ENCODE measurements at places on chromosomes 7 and 10.
A peak's percentile ranks its signal among the peaks of the same experiment; 100 is the strongest.

GRCh38 chr7:92496876-92497275, 19.1 kb upstream of the ERVW-1 start:
- DNase-seq: no peak

GRCh38 chr10:58091886-58092285, 175.8 kb downstream of the IPMK start:
- DNase-seq: no peak

- no peak for DNase-seq
Measured at GRCh38 chr7:66627151-66627681, 1.5 kb upstream of the KCTD7 start.

GRCh38 chr10:73803680-73804286, 7.6 kb downstream of the NDST2 start:
- DNase-seq: no peak

- DNase-seq: peak; percentile 41
Measured at GRCh38 chr10:69515699-69516259, 57.4 kb downstream of the NEUROG3 start.

DNA sequence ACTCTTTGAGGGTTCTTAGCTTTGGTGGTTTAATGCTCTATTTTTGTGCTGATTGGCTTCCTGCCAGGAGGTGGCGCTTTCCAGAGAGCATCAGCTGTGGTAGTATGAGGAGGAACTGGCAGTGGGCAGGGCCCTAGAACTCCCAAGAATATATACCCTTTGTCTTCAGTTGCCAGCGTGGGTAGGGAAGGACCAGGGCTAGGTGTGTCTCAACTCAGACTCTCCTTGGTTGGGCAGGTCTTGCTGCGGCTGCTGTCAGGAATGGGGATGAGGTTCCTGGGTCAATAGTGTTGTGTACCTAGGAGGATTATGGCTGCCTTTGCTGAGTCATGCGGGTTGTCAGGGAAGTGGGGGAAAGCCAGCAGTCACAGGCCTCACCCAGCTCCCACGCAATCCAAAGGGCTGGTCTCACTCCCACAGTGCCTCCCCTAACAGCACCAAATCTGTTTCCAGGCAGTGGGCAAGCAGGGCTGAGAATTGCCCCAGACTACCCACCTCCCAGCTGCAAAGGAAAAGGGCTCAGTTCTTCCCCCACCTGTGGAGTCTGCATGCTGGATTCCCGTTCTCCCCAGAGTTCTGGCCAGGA, 191.5 kb downstream of the PHTF2 start:
- no peak for DNase-seq

- no peak for DNase-seq
Measured at GRCh38 chr10:133388973-133389818, 4.8 kb upstream of the MTG1 start.

DNA sequence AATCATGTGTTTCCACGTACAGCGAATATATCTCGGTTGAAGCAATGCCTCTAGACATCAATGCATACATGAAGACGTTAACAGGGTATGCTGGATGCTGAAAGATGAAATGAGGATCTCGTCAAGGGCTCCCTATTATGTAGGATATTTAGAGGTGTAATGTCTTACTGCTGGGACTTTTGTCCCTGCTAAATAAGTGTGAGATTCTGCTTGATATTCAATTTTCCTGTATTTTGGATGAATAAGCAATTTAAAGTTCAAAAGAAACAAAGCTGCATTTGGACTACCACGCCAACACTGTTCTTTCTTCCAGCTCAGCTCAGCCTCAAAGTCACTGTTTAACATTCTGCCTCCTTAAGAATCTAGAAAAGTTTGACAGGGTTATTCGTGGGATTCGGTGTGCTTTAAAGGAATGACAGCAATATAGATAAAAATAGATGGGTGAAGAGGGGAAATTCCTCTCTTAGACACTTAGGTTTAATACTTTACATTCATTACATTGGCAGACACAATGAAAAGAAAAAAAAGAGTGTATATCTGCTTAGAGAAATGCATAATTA, 110.1 kb upstream of the RHEB start:
- DNase-seq: no peak

DNA sequence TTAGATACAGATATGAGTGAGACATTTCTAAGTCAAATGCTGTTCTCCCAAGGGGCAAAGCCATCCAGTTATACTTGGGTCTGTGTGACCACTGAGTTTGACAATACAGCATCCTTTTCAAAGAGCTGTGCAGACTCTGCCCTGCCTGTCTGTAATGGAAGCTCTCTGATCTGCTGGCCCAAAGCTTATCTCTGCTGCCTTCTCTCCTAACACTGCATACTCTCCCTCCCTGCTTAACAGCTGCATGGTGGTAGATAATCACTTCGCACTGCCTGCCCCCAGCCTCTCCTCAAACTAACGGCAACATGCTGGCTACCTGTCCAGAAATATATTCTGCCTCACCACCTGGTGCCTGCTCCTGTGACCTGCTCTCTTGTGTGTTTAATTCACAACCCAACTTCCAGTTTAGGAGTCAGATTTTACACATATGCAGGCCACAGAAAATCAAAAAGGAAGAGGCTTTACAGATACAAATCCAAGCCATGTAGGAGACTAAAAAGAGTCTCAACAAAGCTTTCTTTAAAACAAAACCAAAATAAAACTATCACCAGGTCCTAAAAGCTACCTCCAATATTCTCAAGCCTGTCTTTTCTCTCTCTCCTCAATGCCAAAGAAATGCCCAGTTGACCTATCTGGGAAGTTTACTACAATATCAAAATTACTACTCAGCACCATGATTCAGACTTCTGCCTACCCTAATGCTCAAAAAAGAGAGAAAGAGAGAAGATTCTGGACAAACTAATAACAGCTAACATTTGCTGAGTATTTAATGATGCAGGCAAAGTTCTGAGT, 145.6 kb downstream of the RELN start:
- DNase-seq: peak; percentile 14

- DNase-seq: no peak
Measured at GRCh38 chr10:95035332-95036295, 33.7 kb downstream of the CYP2C8 start.

DNA sequence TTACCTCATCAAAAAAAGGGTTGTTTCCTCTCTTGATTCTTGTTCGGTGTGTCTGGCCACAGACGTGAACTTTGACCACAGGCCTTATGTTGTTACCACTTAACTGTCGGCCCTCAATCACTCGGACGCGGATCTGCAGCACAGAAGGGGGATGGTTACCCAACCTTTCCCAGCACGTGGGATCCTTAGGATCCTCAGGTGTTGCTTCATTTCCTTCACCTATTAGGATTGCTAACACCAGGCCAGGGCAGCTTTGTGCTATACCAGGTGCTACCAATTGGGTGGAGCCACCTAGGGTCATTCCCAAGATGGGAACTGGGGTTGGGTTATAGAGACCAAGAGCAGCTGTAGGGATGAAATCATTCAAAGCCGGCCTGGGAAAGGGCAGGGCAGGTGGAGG, 73.4 kb downstream of the MYOF start:
- no peak for DNase-seq

DNA sequence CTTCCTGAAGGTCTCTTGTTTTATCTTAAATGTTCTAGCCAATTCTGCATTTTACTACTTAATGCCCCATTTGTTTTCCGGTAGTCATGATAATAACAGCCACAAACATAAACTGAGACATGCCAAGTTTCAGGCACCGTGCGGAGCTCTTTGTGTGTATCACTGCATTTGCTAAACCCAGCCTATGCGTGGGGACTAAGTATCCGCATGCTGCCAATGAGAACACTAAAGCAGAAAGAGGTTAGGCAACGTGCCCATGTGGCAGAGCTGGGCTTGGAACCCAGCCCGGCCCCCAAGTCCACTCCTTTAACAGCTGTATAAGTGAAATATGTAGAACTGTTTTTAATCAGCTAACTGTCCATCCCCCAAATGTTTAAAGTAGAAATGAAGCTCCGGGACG, 54.1 kb downstream of the SLIT1 start:
- DNase-seq: no peak

GRCh38 chr10:111877258-111877657, 306.3 kb downstream of the GPAM start:
- DNase-seq: no peak

- no peak for DNase-seq
Measured at GRCh38 chr10:19828278-19829049, 12.2 kb downstream of the PLXDC2 start.

DNA sequence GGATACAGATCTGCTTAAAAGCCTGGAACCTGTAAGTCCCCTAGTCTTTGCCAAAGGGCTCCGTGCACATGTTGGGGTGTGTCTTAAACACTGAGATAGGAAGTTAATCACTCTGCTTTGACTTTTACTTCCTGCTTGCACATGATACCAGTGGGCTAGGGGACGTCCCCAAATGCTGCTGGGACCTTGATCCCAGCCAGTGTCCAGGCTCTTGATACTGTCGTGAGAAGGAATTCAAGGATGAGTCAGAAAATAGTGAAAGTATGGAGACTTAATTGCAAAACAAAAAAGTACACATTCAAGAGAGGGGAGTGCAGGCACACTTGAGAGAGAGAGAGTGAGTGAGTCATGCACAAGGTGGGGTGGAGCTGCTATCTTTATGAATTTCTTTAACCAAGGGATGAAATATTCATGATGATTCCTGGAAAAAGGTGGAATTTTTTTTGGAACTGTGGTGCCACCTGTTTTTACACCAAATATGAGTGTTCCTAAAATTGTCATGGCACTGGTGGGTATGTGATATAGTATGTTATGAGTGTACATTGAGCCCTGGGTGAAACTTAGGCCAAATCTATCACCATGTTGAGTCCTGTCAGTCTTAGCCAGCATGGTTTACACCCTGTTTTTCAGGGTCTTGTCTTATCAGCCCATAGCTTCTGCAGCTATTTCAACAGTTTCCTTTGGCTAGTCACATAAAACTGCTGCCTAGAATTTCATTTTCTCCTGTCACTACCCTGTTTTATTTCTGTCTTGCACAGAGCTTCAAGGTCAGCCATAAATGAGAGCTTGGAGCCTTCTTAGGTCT, 88.3 kb upstream of the CYP26C1 start:
- DNase-seq: no peak

DNA sequence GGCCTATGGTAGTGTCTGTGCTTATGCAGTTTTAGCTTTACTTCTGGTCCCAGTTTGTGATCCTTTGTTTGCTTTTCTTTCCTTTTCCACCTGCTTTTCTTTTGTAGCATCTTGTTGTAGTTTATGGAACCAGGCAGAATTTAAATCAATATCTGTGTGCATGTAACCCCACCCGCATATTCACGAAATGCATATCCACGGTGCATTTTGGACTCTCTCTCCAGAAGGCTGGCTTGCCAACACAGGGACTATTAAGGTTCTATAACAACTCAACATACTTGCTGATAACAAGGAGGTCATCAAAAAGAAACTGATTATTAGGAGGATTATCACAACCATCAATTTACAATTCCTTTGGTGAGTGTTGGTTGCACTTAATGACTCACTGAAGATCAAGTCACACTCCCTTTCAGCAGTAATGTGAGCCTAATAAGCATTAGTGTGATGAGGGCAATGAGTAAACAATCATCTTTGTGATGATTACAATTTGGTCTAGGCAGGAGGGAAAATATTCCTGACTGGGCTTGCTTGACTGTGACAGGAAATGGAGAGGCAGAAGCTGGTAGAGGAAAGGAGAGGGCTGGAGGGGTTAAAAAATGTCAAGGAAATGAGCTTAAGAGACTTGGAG, 378.6 kb downstream of the REEP3 start:
- peak; percentile 81 for DNase-seq

GRCh38 chr10:87578842-87579401, 74.2 kb downstream of the MINPP1 start:
- DNase-seq: no peak

GRCh38 chr10:96333101-96333500, 25.7 kb downstream of the OPALIN start:
- DNase-seq: no peak

GRCh38 chr10:119420950-119421875, 121.3 kb downstream of the RGS10 start:
- DNase-seq: no peak

- peak; percentile 79 for DNase-seq
Measured at GRCh38 chr7:129950191-129950932, 2.4 kb downstream of the UBE2H start.

- no peak for DNase-seq
Measured at GRCh38 chr7:156380261-156380660, 260.3 kb upstream of the RNF32 start.

DNA sequence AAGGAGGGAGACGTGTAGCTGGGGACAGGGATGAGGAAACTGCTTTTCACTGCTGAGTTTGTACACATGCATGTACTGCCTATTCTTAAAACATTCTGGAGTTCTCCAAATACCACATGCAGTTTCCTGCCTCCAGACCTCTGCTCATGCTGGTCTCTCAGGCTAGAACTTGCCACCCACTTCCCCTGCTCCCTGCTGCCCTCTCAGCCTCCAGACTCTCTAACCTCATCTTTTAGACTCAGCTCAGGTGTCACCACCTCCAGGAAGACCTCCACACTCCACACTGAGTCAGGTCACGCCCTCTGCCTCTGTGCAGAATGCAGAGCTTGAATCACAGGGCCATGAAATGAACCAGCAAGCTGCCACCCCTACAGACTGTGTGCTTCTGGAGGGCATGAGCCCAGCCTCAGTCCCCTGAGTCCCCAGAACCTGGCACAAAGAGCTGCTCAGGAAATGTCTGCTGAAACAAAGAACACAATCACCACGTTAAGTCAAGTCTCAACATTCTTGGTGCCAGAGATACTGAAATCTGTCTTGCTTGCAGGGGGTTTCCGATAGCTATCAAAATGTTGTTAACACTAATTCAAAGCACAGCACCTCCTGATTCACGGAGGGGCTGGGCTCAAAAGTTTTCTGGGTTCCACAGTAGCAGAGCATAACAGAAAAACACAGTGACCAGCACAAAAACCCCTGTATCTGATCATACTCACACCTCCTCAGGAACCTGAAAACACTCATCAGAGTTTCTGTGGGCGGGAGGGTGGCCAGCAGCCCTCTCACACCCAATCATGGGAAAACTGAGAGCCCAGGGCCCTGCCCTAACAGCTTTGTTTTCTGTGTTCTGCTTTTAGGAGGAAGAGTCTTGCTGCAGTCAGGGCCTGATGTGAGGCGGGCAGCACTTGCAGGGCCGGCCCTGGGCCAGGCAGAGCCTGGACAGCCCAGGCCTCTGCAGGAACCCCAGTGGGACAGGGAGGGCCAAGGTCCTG, 21.1 kb downstream of the FAM53B start:
- DNase-seq: no peak

- no peak for DNase-seq
Measured at GRCh38 chr7:158987691-158988090, 131.3 kb downstream of the DYNC2I1 start.

DNA sequence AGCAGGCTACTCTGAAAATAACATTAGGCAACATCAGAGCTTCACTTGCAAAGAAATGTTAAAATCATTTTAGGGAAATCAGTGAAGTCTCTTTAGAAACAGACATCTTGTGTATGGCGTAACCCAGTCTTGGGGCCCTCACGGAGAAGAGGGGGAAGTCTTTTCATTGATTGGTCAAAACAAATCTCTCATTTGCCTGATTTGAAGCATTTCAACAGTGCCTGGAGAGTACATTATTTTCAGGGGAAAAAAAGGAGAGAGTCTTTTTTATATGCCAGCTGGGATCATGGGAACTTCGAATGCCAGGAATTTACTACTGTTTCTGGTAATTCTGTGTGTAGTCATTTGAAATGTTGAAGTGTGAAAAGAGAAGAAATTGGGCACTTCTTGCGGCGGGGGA, 471.4 kb downstream of the PLXDC2 start:
- no peak for DNase-seq

All from NCI-H1417 (cell line).